HEK293T (cell line): ENCODE measurements at places on chromosomes 12 and 14.

DNA sequence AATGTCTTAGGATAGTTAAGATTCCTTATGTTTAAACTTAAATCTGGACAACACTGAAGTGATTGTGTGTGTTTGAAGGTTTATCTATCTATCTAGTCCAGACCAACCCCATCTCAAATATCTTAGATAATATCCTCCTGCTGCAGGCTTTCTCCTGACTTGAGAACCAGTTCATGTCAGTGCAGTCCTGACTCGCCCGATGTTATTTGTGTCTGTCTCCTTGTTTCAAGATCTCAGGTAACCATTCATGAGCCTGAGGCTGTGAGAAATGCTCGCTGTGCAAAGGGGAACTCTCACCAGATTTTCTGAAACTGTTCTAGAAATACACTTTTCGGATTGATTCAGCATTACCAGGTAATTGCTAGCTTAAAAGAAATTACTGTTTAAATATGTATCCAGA lies 356.2 kb downstream of the SNAPC1 start:
- no peak for DNase-seq

- DNase-seq: peak; percentile 81
Observed at GRCh38 chr12:130013771-130014484, 110.1 kb upstream of the TMEM132D start.

- no peak for DNase-seq
Observed at GRCh38 chr14:91653451-91653850, 78.4 kb downstream of the CATSPERB start.

DNA sequence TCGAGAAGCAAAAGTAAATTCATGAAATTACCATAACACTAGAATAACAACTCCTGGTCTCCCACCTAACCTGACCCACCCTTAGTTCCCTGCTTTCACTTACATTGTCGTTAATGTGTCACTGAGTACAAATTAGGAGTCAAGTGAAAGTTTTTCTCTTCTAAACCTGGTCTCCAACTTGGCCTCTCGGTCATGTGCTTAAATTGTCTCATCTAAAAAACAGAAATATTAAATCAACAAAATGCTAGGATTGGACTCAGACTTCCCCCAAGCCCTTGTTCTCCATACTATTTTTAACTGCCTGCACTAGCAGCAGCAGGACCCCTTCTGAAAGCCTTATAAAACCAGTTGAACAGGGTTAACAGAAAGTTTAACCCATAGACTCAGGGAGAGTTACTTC lies 1.8 kb upstream of the BTG1 start:
- DNase-seq: no peak

GRCh38 chr14:94129758-94130414 lies 482 bp upstream of the IFI27L2 start:
- DNase-seq: peak; percentile 53

- DNase-seq: peak; percentile 66
Observed at GRCh38 chr14:53539489-53540126, 386.5 kb upstream of the DDHD1 start.

DNA sequence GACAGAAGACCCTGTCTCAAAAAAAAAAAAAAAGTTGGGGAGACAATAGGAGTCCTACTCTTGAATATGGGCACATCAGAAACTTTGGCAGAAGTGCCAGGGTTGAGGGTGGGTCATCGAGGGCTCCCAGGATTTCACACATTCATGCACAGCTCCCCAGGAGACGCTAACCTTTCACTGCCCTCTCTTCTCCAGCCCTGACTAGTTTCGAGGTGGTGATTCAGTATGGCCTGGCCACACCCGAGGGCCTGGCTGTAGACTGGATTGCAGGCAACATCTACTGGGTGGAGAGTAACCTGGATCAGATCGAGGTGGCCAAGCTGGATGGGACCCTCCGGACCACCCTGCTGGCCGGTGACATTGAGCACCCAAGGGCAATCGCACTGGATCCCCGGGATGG lies 29.4 kb upstream of the LRP1-AS start:
- no peak for DNase-seq

- DNase-seq: no peak
Observed at GRCh38 chr14:104866451-104867370, 1.6 kb downstream of the CEP170B start.

GRCh38 chr14:105328678-105329390 lies 14.3 kb downstream of the PACS2 start:
- no peak for DNase-seq

DNA sequence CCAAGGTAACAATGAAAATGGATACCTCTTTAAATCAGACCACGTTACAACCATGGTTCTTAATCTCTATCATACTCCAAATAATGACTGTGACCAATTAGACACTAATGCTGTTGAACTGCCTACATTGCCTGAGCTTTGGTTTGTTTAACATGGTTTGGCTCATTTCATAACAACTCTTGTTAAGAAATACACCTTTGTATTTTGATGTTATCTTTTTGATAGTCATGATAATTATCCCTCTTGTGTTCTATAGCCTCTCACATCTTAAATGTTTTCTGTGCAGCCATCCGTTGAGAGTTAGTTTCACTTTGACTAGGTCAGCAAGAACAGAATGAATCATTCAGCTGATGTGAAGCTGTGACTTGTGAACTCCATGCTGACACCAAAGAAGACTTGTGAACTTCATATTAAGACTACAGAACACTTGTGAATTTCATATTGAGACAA lies 75.5 kb upstream of the RERGL start:
- DNase-seq: no peak

- no peak for DNase-seq
Observed at GRCh38 chr14:22304326-22304725, 284.7 kb downstream of the DAD1 start.

- no peak for DNase-seq
Observed at GRCh38 chr14:23512156-23512555, 39.4 kb downstream of the ZFHX2 start.

DNA sequence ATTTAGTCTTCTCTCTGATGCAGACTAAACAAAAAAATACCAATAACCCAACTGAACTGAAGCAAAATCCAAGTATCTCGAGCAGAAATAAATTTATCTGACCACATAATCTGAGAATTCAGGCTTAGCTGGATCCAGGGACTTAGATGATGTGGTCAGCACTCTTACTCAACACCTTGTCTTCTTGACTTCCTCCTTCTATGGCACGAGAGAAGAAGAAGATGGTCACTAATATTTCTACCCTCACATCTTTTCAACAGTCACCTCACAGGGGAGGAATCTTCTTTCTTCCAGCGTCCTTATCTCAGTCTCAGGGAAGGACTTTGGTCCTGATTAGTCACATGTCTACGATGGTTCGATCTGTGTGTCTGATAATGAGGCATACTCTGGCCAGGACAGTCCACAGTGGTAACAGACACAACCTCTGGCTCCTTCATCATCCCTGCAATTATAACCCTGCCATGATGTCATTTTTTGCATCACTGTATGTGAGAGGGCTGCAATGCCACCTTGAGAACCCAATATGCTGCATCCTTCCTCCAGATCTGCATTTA lies 15.8 kb downstream of the RGS6 start:
- no peak for DNase-seq

- DNase-seq: peak; percentile 70
Observed at GRCh38 chr12:53695152-53696145, 19.6 kb upstream of the ATP5MC2 start.

DNA sequence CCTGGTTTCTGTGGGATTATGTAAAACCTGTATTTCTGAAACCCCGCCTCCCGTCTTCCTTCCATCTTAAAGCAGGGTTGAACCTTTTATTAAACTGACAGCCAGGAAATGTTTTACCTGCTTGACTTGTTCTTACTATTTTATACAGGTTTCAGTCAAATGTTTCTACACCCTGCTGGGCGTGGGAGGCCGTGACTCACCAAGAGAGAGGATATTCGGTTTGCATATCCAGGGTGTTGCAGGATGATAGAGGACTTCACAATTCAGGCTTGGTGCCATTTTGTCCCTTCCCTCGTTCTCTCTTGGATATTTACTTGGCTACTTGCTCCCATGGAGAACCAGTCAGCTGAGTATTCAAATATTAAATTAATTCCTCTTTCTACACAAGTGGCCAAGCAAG lies 69.7 kb downstream of the ARF6 start:
- no peak for DNase-seq

DNA sequence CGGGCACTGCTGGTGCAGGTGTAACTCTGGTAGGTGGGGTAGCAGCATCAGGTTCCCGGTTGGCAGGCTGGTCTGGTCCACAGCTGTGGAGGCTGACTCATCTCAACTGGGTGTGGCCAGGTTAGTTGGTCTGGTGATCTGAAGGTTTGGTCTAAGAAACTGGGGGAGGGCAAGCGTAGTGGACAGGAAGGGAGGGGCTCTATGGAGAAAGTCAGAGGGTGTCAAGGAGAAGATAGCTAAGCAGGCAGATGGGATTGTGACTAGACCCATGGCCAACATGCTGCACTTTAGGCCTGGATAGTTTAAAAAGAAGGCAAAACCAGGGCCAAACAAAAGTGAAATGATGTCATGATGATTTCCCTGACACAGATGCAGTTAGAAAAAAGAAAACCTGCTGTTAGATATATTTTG lies 7.9 kb downstream of the TRIM9 start:
- DNase-seq: no peak

GRCh38 chr12:97594236-97595088 lies 131.9 kb downstream of the RMST start:
- DNase-seq: no peak

DNA sequence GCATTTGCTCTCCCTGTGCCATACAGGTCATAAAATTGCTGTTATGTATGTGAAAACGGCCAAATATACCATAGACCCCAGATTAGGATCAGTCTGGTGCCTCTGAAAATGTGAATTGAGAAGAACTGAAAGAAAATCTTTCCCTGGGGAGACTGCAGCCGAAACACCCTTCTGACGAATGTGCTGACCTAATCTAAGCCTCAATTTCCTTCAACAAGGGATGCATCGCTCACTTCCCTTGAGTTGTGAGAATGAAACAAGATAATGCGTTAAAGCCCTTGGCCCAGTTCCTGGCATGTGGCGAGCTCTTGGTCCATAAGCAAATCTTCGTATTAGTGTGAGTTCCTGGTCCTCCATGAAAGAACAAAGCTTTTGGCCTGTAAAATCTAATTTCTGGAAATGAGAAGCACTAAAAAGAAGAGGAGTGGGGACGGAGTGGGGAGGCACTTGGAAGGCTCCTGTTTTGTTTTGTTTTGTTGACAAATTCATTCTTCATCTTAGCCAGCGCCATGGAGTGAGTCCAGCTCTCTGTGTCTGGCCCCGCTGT lies 49.5 kb upstream of the RTRAF start:
- no peak for DNase-seq

DNA sequence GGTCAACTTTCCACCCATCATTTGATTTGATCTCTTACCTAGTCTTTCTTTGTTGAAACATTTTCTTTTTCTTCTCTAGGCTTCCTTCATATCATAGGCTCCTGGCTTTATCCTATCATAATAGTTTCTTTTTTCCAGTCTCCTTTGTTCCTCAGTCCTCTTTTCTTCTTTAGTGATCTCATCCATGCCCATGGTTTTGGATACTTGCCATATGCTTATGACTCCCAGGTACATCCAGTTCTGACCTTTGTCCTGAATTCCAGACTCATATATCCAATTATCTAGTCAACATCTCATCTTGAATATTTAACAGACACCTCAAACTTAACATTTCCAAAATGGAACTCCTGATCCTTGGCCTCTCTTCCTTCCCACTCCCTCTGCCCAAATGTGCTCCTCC lies 36.1 kb upstream of the KRAS start:
- no peak for DNase-seq

DNA sequence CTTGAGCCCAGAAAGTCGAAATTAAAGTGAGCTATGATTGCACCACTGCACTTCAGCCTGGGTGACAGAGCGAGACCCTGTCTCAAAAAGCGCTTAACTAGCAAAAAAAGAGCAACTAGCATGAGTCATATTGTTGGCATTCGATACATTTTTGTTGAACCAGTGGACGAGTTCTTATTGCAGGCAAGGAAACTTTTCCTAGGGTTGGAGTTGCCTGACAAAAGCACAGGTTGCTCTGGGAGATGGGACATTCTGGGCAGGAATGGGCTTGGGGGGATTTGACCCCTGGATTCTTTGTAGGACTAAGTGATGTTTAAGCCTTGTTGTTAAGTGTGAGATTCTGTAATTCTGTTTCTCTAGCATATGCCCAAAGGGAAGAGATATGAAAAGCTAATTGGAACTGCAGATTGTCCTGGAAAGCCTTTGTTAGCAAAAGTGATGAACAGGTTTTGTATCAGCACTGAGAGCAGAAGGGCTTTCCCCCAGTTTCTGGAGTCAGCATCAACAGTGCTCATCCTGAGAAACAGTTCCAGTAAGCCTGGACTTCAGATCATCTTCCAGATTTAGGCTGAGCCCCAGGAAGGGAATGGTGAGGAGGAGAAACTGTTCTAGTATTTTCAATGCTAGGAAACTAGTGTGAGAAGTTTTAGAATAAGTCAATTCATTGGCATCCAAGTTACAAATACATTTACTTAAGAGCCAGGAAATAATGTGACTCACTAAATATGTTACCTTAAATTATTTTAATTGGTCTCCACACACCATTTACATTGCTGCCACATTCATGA lies 123.1 kb downstream of the SRGAP1 start:
- no peak for DNase-seq

DNA sequence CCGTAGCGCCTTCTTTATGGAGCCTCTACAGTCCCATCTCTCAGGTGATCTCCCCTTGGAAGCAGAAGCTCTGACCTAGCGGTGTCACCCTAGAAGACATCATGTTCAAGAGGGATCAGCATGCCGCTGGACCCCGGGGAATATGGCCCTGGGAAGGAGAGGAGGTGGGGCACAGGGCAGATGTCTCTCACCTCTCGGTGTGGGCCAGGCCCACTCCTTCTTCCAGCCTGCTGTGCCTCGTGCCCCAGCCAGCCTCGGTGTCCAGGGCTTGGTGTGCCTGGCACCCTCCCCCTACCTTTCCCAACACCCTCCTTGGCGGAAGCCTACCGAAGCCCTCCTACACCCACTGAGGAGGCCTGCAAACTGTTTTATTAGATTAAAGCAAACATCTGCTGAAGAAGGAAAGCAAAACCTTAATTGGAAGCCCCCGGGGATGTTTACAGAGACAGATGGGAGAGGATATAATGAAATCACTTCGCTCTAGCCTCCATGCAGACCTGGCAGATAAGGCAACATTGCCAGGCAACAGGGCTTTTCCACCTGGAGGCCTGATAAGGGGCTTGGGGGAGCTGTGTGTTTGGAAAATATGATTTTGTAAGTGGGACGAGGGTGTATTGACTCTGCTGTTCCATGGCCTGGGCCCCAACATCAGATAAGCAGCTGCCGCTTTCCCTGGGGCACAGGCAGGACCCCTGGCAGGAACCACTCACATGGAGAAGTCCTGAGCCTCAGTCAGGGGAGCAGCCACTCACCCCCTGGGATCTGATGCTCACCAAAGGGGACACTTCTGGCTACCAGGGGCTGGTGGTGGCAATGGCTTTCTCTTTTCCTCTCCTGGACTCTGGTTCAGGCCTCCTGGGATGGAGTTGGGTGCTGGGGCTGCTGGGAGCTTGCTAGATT lies 5.7 kb upstream of the CHGA start:
- no peak for DNase-seq

DNA sequence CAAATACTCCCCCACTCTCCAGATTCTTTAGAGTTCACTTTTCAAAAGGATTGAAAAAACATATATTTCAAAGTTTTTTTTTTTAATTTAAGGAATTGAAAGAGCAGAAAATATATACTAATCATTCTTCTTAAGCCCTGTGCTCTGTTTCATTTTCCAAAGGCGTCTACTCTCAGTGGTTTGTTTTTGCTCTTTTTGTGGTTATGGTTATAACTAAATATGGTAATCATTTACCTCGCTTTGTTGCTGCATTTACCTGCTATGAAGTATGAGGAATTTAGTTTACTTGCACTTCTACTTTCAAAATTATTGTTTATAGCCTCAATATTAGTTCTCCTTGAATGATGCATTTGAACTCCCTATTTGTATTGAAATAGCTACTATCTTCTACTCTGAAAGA lies 55.9 kb upstream of the LRRK2 start:
- no peak for DNase-seq
